ENCODE measurements at places on chromosomes 6 and 20.

- DNase-seq, result no peak
These were observed 148.7 kb downstream of the PRL start for GRCh38 chr6:22147921-22148776.

DNA sequence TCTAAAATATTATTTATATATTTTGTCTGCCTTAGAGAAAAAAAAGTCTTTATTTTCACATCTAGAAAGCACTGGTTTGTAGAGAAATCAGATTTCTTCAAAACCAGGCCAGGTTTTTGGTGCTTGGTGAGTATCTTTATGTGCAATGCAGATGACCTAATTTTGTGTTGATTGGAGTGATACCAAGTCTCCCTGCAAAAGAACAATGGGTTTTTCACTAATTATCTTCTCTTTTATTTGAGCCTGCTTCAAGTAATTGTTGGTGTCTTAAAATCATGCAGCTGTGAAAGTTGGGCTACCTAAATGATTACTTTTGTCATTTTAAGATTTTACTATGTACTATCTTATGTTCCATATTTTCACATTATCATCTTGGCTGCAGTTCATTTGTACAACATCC lies 874.7 kb downstream of the TFAP2A start:
- no peak for DNase-seq

DNA sequence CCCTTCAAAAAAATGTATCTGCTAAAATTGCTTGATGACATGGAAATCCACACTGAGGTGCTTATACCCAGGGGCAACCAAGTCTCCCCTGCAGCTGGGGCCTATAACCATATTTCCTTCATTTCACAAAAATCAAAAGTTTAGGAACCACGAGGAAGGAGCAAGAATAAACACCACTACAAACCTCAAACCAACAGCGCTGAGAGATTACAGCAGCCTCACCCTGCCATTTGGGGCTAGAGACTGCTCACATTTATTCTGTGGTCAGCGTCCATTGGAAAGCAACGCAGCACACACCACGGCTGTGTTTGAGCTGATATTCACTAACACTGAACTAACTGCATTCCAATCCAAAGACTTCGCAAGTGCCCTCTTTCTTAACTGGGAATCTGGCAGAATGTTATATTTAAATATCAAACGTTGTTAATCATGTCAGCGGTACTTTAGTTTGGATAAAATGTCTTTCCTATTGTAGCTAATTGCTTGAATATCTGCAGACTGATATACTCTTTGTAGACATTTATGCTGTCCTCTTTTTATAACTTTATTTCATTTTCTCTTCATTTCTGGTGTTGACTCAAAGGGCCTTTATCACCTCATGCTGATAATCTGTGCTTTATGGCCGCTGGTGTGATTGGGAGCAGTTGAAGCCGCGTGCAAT lies 94.6 kb downstream of the FOXA2 start:
- no peak for DNase-seq

- DNase-seq, result no peak
These were observed 858.8 kb upstream of the EPHA7 start for GRCh38 chr6:94278146-94278545.

DNA sequence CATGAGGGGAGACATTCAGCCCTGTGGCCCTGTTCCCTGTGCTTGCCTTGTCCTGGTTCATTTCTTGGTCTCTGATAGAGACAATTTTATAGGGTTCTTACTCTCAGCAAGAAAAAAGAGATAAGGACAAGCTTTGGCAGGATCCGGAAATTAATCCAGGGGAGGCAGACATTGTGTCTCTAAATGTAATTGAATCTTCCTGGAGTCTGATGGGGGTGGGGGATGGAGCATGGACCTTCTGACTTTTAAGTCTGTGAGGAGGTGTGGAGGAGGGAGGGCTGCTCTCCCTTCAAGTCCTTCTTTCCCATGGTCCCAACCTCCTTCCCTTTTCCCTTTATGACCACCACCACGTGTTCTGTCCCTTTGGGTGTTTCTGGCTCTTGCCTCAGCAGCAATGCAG lies 512.7 kb downstream of the DHX35 start:
- no peak for DNase-seq

DNA sequence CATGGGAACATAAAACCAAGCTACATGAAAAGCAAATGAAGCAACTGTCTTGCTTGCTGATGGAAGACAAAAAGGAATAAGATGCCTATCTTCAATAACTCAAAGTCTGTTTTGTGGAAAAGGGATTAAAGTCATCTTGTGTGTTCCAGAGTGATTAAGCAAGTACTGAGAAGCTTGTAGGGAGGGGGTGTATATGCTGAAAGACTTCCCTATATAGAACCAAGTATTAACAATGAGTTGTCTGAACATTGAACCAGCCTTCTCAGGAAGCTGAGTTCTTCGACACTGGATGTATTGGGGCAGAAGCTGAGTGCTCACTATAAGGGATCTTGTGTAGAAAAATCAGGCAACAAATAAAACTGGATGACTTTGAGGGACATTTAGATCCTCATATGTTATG lies 451.8 kb downstream of the CD83 start:
- DNase-seq, result no peak

- no peak for DNase-seq
These were observed at the start of gene GDAP1L1 for GRCh38 chr20:44247131-44247571. Gene GDAP1L1 (plus strand): TSS chr20:44247308. CDS start chr20:44247335, 27 bp downstream.

DNA sequence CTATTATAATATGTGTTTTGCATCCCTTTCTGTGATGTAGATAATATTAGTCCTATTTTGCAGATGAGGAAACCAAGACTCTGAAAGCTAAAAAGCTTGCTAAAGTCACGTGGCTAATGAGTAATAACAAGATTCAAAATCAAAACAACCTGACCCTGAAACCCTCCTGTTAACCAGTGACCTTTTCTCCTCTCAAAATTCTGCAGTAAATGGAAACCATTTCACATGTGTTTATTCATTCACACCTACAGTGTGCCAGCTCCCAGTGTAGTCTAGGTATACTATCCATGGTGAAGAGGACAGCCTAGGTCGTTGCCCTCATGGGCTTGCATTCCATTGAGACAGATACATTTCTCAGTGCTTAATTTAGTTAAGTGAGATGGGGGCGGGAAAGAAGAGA lies 30.6 kb upstream of the PHACTR2 start:
- no peak for DNase-seq

DNA sequence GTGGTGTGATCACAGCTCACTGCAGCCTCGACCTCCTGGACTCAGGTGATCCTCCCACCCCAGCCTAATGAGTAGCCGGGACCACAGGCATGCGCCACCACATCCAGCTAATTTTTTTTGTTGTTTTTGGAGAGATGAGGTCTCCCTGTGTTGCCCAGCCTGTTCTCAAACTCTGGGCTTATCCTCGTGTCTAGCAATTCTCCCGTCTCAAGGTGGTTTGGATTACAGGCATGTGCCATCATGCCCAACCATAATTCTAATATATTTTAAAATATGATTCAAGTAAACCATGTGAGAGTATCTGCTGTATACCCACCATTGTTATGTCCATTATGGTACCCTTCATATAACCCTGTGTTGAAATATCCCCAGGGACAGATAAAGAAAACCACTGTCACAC lies 60.3 kb upstream of the C20orf144 start:
- DNase-seq, result no peak

DNA sequence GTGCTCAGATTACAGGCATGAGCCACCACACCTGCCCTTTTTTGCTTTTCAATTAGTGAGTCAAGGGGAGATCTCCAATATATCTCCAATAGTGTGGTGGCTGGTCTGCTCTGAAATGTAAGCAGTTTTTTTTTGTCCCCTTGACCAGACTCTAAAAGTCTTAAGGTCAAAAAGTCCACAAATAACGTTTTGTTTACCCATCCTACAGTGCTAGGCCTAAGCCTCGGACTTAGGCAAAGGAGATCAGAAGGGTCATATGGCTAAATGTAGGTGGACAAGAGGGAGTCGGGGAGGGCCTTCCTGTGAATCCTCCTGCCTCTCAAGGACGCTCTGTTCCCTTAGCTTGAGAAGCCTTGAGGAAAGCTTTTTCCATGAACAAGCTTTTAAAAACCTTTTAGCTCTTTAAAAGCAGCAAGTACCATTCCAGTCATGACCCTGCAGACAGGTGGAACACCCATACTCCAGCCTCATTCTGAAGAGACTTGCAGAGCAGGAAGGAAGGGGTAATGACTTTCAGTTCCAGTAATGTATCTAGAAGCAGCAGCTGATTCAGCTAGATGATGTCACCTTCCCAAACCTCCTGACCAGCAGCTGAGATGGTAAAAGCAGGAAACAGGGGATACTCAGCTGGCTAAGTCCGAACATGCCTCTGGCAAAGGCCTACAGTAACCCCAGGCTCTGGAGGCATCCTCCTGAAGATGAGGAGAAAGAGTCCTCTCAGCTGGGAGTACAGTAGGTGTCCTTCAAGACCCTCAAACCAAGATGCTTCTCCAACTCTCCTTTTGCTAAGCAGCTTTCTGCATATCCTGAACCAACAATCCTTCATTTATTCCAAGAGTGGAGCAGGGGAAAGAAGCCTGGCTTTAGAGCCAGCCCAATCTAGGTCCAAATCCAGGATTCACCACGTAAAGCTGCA lies 23.6 kb downstream of the BCL2L1 start:
- DNase-seq, result peak; percentile 44

GRCh38 chr20:51902933-51903332 lies 100.6 kb upstream of the SALL4 start:
- no peak for DNase-seq

DNA sequence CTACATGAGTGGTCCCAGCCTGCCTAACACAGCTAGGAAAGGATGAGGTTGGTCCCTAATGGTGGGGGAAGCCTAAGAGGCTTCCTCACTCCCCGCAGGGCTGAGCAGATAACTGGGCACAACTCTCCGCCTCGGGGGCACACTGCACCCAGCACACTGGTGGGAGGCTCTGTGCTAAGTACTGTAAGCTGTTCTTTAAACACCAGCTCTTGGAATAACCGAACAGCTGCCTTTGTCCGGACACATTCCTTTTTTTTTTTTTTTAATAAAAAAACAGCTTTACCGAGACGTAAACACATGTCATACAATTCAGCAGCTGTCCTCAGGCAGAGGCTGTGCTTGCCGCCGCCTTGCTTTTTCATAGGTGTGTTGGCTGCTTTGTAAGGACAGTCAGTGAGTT lies 6.9 kb downstream of the PSMG4 start:
- DNase-seq, result no peak

DNA sequence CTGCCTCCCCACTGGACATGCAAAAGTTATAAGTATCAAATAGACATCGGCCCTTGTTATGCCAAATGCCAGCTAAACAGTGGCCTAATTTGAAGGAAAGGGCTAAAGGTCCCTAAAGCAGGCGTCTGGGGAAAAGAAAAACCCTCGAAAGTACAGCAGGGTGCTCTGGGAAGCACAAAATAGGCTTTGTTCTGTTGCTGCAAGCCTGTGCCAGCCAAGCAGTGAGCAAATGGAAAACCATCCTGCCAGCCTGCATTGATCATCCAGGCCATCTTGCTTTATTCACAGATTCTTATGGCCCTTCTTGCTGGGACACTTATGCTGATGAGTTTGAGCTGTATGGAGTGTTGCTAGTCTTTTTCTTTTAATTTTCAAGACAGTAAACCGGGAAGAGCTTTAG lies 62.2 kb upstream of the PLEKHG1 start:
- DNase-seq, result no peak

- DNase-seq, result no peak
These were observed 372.1 kb upstream of the CNR1 start for GRCh38 chr6:88538130-88538706.

GRCh38 chr6:109491207-109491938 lies 8.4 kb upstream of the ZBTB24 start:
- no peak for DNase-seq

DNA sequence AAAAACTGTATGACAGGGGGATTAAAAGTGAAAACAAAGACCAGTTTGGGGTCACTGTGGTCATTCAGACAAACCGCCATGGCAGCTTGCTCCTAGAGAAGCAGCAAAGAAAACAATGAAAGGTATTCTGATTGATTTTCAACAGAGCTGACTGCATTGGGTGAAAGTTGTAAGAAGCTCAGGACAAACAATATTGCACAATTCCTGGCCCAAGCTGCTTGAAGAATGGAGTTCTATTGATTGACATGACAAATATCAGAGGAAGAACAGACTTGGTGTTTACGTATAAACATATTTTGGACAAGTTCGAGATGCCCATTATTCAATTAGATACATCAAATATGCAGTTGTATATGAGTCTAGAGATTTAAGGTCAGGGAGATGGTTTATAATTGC lies 62.0 kb downstream of the TRIM38 start:
- no peak for DNase-seq

DNA sequence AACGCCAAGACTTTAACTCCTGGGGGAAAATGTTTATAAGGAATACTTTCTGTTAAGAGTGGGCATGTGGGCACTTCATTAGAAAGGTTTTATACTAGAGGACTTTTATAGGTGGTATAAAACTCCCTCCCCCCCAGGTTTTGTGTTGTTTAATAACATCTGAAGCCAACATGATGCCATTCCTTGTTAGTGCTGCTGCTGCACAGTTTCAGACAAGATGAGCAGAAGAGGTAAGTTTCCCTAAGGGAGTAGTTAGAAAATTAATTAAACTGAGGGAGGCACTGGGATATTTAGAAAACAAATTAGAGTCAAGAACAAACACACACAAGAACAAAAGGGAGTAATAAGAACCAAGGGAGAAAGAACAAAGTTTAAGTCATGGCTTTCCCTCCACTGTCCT lies 362.4 kb downstream of the GRIK2 start:
- DNase-seq, result no peak

- no peak for DNase-seq
These were observed 33.1 kb downstream of the DTD1 start for GRCh38 chr20:18621004-18621403.

GRCh38 chr6:143753678-143754077 lies 75.9 kb downstream of the PHACTR2 start:
- no peak for DNase-seq

DNA sequence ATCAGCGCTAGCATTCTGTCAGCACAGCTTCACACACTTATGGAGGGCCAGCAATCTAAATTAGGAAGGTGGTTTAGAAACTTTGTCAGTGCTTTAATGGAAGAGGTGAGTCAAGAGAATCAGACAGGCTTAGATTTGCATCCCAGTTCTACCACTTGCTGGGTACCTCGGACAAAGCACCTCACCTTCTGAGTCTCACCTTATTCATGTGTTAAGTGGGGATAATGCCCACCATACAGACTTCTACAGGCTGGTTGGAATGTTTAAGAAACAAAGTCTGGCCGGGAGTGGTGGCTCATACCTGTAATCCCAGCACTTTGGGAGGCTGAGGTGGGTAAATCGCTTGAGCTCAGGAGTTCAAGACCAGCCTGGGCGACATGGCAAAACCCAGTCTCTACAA lies 12.2 kb upstream of the STK35 start:
- DNase-seq, result no peak

Measured in HCT116 (cell line).